Stimulated activated CD8-positive, alpha-beta memory T cell treated with anti-CD3 and anti-CD28 coated beads, Interleukin-2, amount 100 ng/mL, for 1 hour (primary cell): ENCODE measurements at places on chromosomes 3 and 15.

- no peak for DNase-seq
Measured at GRCh38 chr3:47605652-47606051, 27.0 kb upstream of the CSPG5 start.

- no peak for DNase-seq
Measured at GRCh38 chr3:137116619-137117018, 158.8 kb downstream of the IL20RB start.

- DNase-seq = no peak
Measured at GRCh38 chr3:129809297-129809696, 84.2 kb downstream of the TMCC1 start.

DNA sequence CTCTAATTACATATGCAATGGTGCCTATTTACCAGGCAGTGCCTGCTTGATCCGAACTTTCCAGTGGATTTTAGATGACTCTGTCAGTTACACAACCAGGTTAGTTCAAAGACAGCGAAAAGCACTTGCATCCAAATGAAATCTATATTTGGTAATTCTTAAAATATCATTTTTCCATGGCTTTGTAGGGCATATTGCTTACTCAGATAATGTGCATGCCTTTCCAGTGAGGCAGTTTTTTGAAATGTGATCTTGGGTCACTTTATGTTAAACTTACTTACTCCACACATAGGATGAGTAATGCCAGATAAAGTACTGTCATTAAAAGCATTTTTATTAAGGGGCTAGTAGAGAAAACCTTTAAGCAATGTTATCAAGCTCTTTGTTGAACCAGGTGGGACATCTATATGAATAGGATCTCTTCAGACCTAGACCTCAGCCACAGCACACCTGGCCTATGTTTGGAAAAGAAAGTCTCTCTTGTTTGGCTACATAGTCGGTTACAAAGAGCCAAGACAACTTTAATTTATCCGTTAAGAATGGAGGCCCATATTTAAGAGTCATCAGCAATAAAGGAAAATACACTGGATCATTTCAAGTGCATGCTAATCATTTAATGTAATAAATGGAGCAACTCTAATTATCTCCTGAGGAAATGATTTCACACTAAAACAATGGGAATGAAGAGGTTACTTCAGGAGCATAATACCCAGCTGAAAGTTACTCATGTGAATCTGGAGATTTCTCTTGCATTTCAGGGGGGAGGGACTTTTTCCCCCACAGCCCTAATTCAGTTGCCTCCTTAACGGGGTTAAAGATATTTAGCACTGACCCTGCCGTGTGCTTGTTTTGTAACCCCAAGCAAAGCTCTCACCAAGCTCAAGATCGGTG, 56.3 kb upstream of the TMCO5A start:
- no peak for DNase-seq

DNA sequence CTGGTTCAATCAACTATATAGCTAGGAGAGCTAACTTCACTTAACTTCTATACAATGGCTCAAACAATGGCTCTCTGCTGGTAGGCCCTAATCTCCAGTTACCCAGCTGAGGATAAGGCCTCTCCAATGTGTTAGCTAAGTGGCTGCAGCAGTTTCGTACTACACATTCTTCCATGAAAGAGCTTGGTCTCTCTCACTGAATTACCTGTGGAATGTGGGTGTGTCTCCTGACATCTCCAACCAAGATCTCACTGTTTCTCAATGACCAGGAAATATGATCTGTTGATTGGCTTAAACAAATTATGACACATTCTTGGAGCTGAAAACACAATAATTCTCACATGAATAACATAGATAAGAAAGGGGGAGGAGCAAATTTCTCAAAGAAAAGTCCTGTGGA, 169.8 kb upstream of the ROBO1 start:
- DNase-seq = no peak

DNA sequence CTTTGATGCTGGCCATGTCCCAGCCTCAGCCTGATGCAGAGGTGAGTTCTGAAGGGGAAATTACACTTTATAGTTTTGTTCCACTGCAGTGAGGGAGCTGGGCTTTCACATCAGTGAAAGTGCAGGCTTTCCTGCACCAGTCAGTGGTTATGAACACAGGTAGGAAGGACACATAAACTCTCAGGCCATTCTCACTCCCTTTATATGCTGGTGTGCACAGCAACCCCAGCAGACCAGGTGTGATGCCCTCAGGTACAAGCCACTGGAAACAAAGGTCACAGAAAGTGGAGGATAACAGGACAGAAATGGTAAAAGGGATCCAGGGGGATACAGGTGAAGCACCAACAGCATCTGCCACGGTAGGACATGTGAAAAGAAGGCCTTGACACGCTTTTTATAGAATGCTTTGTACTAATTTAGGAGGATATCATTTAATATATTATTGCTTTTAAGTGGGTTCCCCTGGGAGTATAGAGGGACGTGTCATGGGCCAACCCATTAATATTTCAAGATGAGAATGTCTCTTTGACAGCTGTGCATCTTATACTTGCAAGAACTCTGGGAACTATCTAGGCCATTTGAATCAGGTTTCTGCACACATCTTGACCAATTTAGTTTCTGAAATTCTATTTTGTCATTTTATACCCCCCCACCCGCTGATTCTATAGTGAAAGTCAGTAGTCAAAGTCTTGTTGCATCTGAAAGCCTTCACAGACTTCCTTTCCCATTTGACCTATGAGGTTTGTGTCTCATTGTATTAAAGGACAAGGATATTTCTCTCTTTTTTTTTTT, 25.0 kb upstream of the BLM start:
- no peak for DNase-seq

GRCh38 chr15:35618260-35619188, 72.6 kb upstream of the DPH6 start:
- DNase-seq = no peak

DNA sequence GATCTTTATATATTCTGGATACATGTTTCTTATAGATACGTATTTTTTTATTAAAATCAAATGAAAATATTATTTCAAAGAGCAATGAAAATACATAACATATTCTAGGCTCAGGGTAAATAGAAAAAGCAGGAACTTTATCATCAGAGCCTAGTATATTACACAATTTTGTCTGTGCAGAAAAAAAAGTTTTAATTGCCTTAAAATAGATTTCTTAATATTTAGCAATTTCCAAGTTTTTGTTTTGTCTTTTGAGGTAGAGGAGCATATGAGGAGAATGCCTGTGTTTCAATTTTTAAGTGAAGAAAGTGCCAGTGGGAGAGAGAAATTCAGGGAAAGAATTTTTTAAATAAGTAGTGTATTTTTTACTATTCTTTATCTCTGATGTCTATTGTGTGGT, 10.5 kb downstream of the CAPN7 start:
- no peak for DNase-seq

GRCh38 chr3:16928386-16929132, 43.8 kb downstream of the PLCL2 start:
- DNase-seq = no peak

DNA sequence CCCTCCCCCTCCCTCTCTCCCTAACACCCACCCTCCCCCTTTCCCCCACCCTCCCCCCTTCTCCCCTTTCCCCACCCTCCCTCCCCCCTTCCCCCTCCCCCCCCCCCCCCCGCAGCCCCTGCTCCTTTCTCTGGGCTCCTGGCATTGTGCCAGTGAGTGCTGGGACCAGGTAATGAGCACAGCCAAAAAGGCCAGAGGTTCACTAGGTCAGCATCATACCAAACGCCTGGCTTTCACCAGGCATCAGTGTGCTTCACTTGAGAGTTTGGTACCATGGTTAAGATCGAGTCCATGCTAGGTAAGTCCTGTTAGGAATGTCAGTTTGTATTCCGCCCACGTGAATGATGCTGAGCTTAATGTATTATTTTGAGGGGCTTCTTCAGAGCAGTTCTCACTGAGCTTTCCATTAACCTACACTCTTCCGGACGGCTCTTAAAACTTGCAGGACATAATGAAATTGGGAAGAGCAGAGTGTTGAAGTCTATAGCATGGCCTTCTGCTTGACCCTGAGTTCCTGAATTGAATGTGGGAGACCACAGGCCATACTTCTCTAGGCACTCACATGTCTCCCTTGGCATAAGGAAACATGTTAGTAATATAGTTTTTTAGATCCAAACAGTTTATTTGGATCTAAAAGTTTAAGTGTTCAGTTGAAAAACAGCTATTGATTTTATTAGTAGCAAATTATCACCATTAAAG, 45.6 kb downstream of the SENP2 start:
- no peak for DNase-seq

- peak; percentile 31 for DNase-seq
Measured at GRCh38 chr15:39629371-39629770, 48.5 kb downstream of the THBS1 start.

DNA sequence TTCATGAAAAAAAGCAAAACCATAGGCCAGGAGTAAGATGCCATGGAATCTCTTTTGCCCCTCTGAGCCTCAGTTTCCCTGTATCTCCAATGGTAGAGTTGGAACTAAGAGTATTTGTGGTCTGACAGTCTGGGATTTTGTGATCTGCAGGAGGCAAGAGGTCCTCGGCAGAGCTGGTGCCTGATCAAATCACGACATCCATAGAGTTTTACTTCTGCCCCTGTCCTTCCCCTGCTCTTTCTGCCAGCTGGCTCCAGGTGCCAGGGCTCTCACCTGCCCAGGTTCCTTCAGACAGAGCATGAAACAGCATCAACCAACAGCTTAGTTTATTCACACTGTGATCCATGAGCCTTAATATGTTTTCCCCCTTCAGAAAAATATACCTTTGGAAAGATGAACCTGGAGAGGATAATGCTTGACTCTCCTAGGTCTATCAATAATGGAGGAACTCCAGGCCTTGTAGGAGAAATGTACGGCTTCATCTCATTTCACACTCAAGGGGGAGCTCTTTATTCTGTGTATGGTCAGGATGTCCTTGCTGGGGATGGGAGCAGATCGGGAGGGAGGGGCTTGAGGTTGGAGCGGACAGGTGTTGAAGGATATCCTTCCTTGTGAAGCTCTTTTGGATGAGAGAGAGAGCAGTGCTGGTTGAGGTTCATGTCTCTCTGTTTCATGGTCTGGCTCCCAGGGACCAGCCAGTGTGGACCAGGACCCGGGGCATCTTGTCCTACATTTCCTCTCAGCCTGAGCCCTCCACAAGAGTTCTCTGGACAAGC, 309.9 kb downstream of the RPLP1 start:
- DNase-seq = no peak

GRCh38 chr3:61858054-61858453, 296.7 kb downstream of the PTPRG start:
- no peak for DNase-seq

- no peak for DNase-seq
Measured at GRCh38 chr15:48855501-48856440, 22.2 kb upstream of the EID1 start.

GRCh38 chr3:112539825-112540650, 21.7 kb downstream of the ATG3 start:
- no peak for DNase-seq

GRCh38 chr3:71125738-71126137, 457.8 kb downstream of the FOXP1 start:
- DNase-seq = no peak

DNA sequence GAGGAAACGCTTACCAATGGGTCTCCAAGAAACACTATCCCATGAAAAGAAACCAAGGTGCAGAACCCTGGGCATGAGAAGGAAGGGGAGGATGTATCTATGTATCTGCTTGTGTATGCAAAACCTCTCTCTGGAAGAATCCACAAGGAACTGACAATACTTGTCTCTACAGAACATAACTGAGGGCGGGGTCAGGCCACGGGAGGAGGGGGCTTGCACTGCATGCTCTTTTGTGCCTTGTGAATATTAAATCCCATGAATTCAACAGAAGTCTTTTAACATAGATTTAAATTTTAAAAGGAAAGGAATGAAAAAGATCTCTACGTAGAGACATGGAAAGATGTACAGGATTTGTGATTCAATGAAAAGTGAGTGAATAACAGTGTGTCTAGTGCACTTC, 57.8 kb downstream of the RPN1 start:
- DNase-seq = no peak

DNA sequence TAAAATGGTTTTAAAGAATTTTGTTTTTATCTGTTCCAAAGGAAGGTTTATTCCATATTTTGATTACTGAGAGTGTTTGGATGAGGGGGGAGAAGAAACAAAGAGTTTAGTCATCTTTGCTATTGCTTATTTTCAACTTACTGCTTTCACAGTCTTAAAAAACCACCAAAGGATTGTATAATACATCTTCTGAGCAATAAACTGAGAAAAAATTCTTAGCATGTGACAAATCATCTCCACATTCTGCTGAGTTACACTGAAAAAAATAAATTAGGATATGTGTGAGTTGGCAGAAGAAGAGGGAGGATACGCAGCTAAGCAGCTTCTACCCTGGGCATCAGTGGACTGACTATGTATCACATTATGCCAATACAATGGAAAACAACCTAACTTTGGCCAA, 23.2 kb upstream of the ACTC1 start:
- no peak for DNase-seq

DNA sequence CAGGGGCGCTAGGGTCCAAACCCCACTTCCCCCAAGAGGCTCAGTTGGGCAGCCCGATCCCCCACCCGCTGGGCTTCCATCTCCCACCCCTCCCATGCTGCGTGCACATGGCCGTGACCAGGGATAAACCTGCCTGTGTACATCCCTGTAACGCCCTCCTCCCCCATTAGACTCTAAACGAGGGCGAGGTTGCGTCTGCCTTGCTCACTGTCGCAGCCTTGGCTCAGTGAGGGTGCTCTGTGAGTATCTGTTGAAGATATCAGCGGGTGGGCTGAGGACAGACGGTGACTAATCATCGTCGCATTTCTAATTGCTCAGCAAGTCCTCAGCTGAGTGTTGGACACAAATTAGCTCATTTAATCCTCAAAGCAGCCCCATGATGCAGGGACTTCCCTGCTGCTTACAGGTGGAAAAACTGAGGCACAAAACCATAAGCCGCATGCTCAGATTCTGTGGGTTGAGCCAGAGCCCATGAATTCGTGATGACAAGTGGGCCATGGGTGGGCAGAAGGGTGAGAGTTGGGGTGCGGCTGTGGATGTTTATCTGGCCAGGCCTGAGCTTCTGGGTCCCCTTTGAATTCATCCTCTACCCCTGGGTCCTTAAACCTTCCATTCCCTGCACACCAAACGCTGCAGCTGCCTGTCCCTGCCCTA, 26.0 kb downstream of the FBLN2 start:
- DNase-seq = no peak

DNA sequence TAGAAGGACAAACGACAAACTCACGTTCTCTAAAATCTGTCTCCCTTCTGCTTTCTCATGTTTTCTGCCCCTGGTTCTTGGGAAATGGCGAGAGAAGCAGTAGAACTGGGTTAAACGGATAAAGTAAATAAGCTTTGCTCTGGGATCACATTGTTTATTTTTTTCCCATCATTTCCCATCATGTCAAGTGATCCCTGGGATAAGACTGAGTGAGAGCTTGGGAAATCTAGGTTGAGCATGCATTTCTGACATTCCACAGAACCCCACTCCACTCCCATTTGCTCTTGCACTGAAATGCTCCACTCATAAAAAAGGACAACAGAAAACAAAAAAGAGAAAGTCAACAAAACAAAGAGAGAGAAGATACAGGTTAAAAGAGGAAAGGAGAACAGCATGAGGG, 69.1 kb downstream of the SEMA6D start:
- no peak for DNase-seq

- no peak for DNase-seq
Measured at GRCh38 chr3:161914703-161915417, 418.3 kb downstream of the OTOL1 start.

- no peak for DNase-seq
Measured at GRCh38 chr3:37964716-37965115, 25.9 kb upstream of the VILL start.
